HT-29 (cell line): ENCODE measurements at places on chromosomes 2 and 18.
A peak's percentile ranks its signal among the peaks of the same experiment; 100 is the strongest.

DNA sequence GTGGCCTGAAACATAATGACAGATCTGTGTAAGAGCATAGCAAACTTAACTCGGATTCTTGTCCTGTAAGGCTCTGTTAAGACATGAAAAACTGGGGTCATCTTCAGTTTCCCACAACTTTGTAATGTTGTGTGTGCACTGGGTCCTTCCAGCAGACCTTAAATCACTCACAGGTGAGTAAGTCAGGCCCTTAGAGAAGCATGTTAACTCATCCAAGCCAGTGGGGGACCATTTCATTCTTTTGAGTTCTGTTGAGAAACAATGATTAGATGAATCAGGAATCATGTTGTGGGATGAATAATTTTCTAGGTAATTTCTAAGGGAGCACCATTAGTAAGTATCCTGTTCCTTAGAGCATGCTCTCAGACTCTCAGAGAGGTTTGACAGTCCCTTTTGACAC is 167.1 kb downstream of the ESCO1 start:
- no peak for DNase-seq

GRCh38 chr2:174009488-174010223 is 44.5 kb upstream of the SP3 start:
- DNase-seq = no peak

DNA sequence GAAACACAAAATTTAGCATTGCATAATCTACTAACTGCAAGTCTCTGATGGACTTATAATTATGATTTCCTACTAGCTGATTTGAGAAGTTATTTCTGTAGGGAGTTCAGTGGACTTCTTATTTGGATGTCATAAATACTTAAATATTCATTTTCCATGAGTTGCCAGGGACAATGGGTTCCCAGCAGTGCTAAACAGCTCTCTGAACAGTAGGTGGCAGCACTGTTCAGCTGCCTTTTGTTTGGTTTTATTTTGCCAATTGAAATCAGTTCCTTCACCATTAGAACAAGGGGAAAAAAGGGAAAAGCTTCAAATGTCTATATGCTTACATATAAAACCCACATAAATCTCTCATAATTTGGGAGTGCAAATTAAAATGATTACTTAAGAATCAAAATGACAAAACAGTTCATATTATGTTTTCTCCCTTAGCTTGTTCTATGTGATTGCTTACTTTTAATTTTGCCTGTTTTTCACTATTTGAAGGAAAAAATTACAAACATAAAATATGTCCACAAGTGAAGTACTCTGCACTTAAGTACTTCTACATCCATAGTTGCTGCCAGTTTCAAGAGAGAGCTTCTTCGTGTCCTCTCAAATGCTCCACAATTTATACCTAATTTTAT is 898.9 kb downstream of the CPS1 start:
- DNase-seq = peak; percentile 76

- no peak for DNase-seq
Observed at GRCh38 chr2:162063899-162064298, 10.1 kb downstream of the DPP4 start.

DNA sequence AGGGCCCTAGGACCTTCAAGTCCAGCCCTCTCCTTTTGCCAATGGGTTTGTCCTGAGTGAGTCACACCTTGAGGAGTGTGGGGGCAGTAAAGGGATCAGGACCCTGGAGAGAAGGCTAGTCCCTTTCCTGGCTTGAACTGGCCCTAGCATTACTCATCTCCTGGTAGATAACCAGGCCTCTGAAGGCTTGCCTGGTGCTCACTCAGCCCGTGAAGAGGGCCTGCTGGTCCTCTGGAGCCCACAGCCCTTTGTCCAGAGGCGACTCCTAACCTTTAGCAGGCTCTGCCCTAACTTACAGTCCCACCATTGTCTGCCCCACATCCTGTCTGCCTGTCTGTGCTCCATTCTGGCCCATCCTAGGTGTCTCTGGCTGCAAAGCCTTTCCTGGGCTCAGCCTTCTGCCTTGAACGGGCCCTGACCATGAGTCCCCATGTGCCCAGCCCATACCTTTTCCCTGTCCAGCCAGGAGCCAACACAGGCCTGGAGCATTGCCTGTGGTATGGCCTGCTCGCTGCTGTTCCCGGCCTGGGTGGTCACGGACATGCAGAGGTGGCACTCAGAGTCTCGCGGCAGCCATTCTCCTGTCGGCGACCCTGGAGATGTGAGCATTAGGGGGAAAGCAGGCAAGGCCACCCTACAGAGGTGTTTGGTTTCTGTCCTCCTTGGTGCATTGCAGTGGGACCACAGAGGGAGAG is 5.0 kb downstream of the SFTPB start:
- peak; percentile 3 for DNase-seq

GRCh38 chr2:33673937-33674336 is 74.8 kb upstream of the FAM98A start:
- DNase-seq = no peak

DNA sequence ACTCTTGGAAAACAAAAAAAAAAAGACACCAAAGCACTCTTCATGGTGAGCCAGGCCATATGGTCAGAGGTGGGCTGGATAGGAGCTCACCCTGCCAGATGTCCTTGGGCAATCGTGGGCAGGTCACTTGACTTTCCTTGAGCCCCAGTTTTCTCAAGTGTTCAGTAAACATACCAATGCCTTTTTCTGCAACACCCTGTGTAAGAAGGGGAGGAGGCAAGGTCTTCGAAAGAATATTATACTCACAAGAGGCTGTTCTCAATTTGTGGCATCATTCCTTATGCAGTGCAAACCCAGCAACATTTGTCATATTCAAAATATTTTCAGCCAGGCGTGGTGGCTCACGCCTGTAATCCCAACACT is 22.9 kb upstream of the TMEM87B start:
- DNase-seq = no peak
